Cortex of kidney (tissue), 1 donor: ENCODE measurements at places on chromosomes 13 and 19.

DNA sequence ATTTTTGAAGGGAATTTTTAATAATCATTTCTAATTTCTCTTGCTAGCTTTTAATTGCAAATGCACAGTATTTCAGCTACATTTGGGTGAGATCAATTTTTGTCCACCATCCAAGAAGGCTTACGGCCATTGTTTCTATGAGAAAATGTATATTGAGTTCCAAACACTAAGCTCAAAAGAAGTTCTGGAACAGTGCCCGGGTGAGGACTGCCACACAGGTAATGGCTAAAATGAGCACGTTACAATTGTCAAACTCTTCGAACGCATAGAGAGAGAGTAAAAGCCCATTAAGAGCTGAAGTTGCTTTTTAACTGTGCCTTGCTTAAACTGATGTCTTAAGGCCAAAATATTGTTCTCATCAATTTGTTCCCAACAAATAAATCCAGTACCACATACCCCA, 755.0 kb downstream of the DIAPH3 start:
- no peak for DNase-seq

- DNase-seq: no peak
These were observed 1294.3 kb upstream of the ATXN8OS start for GRCh38 chr13:68813180-68813796.

DNA sequence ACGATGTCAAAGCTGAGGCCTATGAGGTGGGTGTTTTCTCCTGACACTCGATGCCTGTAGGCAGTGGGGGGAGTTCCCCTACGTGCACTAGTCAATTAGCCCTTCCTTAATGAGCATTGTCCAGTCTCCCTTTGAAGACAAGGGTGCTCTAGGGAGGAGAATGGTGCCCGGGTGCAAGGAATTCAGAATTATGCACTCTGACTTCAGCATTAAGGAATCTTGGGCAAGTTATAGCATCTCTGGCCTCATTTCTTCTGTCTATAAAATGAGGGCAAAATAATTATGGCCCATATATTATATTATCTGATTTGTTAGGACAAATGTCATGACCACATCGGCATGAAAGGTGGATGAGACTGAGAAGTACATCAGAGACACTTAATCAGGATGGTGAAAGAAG, 82.1 kb upstream of the SLC7A1 start:
- DNase-seq: no peak

DNA sequence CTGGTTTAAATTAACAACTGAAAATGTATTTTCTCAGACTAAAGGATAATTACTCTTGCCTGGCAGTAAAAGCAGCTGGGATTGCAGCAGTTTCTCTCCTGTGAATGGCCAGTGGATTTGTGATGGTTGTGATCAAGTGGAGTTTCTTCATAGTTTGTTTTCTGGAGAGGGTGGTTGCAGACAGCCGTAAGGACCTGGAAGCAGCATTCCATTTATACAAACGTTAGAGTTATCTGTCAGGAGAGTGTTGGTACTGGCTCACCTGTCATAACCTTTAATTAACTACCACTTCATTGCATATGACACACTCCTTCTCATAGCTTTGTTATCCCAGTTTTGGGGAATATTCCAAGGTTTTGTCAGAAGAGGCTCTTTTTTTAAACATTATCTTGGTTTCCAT, 258.4 kb upstream of the SLC10A2 start:
- DNase-seq: no peak

DNA sequence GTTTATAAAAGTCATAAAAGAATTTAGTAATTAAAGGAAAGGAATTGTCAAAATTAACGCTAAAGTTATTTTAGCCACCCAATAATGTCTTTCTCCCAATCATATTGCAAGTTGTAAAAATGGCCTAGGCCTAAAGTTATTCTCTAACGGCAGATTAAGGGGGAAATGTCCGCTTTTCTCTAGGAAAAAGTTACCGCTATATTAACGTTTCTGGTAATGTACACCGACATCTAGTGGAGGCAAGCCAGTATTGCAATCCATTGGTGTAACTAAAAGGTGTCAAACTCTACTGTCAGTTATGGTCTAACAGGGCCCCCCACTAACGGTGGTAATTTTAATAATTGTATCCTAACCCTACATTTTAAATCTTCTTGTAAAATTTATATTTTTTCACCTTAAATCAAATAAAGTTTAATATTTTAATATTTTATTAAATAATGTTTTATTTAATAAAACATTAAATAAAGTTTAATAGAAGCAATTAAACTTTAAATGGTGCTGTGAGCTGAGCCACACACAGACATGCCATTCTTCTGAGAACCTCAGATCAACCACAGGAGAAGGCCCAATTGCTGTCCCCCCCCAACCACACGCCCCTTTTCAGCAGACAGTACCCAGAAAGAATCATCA, 35.9 kb upstream of the ZSCAN5A start:
- no peak for DNase-seq

- DNase-seq: no peak
These were observed 1431.0 kb upstream of the ATXN8OS start for GRCh38 chr13:68676513-68677115.

DNA sequence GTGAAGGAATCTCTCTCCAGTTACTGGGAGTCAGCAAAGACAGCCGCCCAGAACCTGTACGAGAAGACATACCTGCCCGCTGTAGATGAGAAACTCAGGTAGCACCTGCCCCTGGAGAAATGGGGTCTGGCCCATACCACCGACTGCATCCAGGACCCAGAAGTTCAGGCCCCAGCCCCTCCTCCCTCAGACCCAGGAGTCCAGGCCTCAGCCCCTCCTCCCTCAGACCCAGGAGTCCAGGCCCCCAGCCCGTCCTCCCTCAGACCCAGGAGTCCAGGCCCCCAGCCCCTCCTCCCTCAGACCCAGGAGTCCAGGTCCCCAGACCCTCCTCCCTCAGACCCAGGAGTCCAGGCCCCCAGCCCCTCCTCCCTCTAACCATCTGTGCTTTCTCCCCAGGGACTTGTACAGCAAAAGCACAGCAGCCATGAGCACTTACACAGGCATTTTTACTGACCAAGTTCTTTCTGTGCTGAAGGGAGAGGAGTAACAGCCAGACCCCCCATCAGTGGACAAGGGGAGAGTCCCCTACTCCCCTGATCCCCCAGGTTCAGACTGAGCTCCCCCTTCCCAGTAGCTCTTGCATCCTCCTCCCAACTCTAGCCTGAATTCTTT, 3.0 kb downstream of the APOC2 start:
- no peak for DNase-seq

DNA sequence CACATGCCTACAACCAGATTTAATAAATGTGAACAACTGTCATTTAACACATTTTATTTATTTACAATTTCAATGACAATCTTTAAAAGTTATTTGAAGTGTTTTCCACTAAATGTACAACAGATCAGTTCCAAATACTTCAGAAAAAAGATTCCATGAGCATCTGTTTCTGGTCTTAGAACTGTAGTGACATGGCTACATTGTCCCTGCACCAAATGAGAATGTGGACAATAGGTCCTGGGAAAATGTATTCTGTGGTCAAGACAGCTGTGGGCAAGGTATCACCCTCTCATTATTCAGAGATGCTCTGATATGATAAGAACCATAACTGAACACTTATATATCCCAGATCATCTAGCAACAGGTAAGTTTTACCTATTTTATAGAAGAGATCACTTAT, 43.7 kb downstream of the ELF1 start:
- no peak for DNase-seq

GRCh38 chr19:35216833-35217648, 11.5 kb downstream of the FAM187B start:
- no peak for DNase-seq

DNA sequence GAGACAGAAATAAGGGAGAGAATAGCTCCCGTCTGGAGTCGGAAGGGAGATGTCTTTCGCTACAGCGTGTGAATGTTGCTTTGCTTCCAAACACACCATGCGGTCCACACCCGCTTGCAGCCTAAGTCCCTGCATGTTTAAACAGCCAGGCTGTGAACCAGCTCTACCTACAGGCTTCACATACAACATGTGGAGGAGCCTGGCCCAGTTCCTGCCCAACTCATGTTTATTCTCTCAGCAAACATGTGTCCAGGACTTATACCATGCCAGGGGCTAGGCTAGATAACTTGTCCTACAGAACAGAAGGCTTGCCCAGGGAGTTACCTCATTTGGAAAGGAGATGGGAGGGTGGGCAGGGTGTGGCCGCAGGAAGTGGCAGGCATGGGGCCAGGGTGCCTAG, 181.5 kb downstream of the FOXO1 start:
- no peak for DNase-seq

DNA sequence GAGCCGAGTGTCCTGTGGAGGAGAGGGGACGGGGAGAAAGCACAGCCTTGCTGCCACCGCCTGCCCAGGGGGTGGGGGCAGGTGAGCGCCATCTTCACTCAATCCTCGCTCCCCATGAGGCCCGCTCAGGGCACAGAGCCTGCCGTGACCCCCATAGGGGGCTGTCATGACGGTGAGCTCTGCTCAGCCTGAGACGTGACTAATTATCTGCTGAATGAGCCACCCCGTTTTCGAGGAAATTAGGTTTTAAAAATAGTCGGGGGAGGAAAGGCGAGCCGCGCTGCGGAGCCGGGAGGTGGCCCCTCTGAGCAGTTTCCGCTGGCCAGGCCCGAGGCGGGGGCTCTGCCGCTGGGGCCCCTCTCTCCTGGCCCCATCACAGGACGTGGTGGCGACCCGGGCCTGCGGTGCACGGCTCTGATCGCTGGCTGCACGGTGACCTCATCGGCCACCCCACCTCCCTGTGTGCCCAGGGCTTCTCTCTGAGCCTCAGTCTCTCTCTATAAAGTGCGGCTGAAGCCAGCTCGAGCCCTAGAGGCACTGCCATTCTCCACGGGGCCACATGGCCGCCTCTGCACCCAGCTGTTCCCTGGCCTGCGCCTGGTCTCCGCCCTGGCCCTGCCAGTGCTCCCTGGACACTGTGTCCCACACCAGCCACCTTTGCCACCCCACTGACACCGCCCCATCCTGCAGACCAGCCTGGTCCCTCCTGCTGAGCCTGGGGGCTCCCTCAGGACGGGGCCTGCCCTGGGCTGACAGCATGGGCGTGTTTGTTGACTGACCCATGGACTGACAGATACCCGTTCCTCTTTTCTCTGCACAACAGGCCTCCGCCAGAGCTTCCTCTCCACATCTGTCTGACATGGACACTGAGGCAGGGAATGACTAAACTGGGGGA, 28.3 kb downstream of the PIP5K1C start:
- no peak for DNase-seq

GRCh38 chr13:31951215-31951678, 80.3 kb upstream of the FRY start:
- DNase-seq: no peak

- no peak for DNase-seq
These were observed 697 bp upstream of the DGKH start for GRCh38 chr13:42047561-42048341.

- DNase-seq: no peak
These were observed 292.2 kb upstream of the SLC10A2 start for GRCh38 chr13:103358255-103358932.

GRCh38 chr19:9597027-9597426, 12.7 kb upstream of the ZNF121 start:
- no peak for DNase-seq

DNA sequence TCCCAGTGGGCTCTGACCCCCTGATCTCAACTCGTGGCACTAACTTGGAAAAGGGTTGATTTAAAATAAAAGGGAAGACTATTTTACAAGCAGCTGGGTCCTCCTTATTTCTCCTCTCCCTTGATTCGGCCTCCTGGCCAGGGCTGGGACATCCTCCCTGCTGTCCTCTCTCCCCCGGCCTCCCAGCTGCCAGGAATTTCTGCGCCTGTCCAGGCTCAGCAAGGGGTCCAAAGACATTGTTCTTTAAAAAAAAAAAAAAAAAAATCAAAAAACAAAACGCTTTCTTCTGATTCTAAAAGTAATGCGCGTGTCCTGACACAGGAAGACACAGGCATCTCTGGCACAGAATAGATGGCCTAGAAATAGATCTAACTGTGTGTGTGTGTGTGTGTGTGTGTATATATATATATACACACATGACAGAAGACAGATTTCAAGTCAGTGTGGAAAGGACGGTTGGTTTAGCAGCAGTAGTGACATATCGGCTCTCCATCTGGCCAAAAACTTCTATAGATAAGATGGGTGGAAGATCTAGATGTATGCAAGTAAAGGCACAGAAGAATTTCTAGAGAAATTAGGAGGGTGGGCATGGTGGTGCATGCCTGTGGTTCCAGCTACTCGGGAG, 12.3 kb upstream of the LENG8 start:
- DNase-seq: no peak

DNA sequence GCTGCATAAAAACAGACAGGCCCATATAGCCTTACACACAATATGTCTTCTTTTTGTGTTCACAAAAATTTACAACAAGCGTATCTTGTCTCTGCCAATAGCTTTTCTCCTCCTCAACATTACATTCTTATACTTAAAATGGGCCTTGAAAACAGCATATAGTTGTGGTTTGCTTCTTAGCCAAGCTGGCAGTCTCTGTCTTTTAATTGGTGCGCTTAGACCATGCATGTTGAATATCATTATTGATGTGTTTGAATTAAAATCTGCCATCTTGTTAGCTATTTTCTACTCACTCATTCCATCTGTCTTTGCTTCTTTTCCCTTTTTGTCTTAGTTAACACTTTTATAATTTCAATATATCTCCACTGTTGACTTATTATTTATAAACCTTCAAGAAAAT, 76.4 kb downstream of the ING1 start:
- no peak for DNase-seq

DNA sequence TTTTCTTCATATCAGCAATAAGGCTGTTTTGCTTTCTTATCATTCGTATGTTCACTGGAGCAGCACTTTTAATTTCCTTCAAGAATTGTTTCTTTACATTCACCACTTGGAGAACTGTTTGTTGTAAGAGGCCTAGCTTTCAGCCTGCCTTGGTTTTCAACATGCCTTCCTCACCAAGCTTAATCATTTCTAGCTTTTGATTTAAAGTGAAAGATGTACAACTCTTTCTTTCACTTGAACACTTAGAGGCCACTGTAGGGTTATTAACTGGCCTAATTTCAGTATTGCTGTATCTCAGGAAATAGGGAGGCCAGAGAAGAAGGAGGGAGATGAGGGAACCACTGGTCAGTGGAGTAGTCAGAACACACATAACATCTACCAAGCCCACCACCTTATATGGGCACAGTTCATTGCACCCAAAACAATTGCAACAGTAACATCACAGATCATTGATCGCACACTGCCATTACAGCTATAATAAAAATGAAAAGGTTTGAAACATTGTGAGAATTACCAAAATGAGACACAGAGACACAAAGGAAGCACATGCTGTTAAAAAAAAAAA, 181.4 kb upstream of the TUBA3C start:
- DNase-seq: no peak

DNA sequence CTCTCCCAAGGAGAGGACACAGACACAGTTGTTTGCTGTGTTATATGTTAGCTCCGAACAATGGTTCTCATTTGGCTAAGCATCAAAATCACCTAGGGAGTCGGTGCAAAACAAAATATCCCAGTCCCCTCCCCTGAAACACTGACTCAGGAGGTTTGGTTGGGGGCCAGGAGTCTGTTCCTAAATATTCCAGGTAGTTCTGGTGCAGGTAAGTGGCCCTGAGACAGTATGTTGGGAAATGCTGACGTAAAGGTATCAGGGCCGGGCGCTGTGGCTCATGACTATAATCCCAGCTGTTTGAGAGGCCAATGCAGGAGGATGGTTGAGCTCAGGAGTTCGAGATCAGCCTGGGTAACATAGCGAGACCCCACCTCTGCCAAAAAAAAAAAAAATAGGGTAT, 2.3 kb upstream of the MAP2K7 start:
- no peak for DNase-seq
